Endodermal cell (in vitro differentiated cells): ENCODE measurements at places on chromosomes 4 and X.

DNA sequence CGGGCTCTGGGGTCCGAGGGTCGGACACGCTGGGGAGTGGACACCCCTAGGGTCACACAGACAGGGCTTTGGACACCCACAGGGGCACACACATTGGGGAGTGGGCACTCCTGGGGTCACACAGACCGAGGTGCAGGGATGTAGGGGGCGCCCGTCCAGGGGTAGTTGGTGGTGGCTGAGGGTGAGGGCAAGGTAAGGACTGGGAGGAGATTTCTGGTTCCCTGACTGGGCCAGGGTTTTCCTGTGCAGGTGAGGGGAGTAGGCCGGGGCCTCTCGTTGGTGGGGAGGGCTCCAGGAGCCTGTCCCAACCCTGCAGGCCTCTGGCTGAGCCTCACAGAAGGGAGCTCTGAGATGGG lies 21.9 kb upstream of the WDR45 start:
- peak; percentile 67 for DNase-seq

- no peak for DNase-seq
Observed at GRCh38 chrX:141638550-141638949, 49.0 kb downstream of the SPANXA2 start.

DNA sequence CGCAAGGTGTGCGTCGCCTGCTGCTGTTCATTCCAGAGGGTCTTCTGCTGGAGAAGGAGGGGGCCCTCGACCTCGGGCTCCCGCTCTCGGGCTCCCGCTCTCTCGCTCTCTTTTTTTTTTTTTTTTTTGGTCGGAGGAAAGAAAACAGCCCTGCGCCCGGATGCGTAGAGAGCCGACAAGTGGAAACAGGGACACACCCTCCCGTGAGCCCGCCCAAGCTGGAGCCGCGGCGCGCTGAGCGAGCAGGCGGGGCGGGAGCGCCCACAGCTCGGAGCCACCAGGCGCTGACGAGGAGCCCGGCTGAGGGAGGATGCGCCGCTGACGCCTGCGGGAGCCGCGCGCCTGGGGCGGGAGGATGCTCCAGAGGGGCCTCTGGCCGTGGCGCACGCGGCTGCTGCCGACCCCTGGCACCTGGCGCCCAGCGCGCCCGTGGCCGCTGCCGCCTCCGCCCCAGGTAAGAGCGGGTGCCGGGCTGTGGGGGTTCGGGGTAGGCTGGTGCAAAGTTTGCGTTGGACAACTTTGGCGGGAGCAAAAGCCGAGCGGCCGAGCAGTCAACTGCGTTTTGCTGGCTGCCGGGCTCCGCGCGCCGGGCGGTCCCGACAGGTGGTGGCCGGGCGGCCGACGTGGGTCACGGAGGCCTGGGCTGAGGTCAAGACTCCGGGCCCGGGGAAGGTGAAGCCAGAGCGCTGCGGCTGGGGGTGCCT lies at the start of gene MCUB:
Gene MCUB (plus strand): TSS at position 264 of the 704 bp plus-strand sequence. CDS start 92 bp downstream, at position 356.
- peak; percentile 94 for DNase-seq

DNA sequence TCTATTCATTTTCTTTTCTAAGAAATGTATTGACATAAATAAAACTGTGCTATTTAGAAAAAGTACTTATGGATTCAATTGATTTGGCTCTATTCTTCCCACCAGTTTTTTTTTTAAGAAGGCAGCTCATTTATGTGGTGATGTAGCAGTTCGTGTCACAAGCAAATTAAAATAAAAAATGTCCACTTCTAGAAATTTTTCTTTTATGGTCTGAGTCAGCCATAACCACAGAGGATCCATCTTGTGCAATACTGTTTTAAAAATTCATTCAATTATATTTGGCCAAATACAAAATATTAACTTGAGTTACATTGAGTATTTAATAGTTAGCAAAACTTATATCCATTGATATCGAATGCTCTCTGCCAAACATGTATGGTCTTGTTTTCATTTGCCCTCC lies 207.9 kb upstream of the FAT1 start:
- DNase-seq = no peak

- no peak for DNase-seq
Observed at GRCh38 chr4:108637856-108638255, 12.5 kb upstream of the OSTC start.

DNA sequence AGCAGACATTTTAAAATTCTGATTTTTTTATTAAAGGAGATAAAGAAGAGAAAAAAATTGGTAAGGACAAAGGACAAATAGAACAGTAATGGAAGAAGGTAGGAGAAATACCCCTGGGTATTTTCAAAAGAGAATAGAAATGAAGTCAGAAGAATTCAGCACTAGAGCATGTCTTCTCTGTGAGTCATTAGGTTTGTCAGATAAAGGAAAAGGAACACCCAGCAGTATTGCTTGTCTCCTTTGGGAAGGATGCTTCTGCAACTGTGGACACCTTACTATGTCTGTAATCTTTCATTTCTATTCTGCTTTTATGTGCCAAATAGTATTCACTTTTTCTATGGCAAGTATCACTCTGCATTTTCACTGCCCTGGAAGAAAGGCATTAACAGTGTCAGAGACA lies 24.0 kb upstream of the PCDH7 start:
- DNase-seq = no peak

DNA sequence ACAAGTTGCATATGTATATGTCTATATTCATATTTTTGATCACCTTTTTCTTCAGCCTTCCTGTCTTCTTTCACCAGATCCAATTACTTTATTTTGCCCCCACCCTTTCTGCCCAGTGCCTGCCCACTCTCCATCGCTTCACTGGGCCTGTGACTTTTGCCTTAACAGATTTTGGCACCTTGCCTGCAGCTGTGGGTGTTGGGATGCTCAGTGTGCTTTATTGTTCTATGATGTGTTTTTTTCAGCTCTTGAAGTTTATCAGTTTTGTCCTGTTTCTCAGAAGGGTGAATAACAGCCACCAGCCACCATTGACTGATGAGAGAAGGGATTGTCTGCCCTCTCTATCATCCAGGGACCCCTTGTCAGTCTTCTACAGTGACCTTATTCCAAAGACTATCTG lies 77.2 kb upstream of the GALNT7 start:
- DNase-seq = no peak

DNA sequence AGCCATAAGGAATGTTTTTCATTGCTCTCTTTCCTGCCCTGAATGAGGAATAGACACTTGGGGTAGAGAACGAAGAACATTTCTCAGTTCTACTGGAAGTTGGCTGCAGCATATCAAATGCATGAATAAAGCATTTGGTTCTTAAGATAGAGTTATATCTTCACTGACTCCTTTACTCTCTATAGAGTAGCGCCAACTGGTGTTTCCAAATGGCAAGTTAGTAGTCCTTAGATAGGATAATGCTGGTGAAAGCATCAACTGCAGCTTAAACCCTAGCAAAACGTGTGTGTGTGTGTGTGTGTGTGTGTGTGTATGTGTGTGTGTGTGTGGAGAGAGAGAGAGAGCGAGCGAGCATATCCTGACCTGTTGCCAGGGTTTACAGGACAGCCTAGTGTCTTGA lies 62.2 kb upstream of the FRMPD4 start:
- DNase-seq = no peak

DNA sequence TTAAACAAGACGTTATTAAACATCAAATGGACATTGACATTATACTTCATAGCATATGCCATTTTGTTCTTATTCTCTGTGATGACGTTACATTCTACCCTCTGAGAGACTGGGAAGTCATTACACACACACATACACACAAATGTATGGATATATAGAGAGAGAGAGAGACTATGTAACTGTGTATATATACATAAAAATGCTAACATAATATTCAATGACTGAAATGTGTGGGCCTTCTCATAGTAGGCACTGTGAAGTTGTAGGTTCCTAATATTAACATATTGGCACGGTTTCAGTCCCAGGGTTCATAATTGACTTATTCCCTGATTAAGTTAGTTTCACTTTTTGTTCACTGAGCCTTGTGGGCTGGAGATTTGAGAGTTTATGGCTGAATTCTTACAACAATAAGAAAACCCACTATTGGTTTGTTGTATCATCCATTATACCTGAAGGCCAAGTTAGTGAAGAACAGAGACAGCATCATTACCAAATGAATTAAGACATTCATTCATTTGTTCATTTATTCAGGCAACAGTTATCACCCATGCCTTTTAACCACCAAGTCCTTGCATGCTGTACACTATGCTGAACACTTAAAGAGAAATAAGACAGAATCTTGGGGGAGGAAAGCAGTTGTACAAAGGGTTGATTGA lies 68.5 kb downstream of the GAB1 start:
- DNase-seq = no peak

- DNase-seq = no peak
Observed at GRCh38 chrX:55127692-55128091, 38.9 kb downstream of the PAGE2 start.

DNA sequence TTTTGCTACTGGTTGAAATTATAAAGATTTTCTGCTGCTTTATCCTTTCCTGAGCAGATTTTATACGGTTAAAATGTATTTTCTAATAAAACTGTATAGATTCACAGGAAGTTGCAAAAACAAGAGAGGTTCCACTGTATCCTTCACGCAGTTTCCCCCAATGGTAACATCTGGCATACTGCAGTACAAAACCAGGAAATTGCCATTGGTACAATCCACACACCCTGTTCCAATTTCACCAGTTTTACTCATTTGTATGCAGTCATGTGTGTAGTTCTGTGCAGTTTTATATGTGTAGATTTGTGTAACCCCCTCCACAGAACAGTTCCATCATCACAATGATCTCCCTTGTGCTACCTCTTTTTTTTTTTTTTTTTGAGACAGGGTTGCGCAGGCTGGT lies 20.0 kb downstream of the DDX3X start:
- DNase-seq = no peak

DNA sequence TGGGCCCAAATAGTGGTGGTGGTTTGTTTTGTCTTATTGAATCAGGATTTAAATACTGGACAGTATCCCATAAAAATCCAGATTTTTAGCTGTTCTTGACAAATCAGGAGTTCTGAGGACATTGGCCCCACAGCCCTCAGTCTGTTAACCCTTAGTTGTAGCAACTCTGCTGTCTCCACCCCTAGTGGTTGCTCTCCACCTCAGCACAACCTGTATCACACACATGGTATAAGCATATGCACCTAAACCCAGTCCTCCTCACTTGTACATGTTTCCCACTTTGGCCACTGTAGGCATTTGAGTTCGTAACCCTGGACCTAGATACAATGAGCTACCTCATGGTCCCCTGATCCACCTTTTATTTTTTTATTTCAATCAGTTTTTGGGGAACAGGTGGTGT lies 75.9 kb downstream of the MRPL1 start:
- DNase-seq = no peak

GRCh38 chr4:89823416-89823815 lies 13.5 kb downstream of the SNCA start:
- no peak for DNase-seq

DNA sequence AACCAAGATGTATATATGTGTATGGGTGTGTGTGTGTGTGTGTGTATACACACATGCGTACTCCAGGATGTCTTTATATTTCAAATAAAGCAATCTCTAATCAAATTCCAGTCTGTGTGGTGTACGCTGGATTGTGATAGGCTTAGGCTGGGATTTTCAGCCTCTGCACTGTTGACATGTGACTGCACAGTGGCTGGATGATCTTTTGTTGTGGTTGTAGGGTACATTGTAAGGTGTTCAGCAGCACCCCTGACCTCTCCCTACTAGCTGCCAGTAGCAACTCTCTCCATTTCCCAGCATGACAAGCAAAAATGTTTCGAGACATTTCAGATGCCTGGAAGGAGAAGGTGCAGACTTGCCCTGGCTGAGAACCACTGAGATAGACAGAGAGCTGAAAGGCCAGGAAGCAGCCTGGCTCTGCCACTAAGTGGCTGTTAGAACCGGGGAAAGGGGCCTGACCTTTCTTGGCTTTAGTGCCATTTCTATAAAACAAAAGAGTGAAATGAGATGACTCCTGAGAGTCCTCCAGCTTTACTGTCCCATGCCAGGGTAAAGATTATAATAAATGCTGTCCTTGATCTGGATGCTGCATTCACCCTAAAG lies 10.5 kb downstream of the PGM2 start:
- no peak for DNase-seq

DNA sequence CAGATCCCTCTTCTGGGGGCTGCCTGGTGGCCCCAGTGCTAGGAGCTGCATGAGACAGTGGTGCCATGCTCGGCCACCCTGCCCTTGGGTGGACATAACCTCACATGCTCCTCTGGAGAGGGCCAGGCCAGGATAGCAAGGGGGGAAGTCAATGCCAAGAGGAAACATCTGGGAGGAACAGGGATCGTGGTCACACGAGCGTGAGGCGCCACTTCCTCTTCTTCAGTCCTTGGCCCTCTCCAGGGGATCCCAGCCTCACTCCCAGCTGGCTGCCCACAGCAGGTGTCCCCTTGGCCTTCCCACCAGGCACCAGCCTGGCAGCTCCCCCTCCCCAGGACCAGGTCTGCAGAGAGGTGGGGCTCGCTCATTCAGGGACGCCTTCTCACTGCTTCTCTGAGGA lies 28.6 kb downstream of the TBC1D14 start:
- DNase-seq = no peak

DNA sequence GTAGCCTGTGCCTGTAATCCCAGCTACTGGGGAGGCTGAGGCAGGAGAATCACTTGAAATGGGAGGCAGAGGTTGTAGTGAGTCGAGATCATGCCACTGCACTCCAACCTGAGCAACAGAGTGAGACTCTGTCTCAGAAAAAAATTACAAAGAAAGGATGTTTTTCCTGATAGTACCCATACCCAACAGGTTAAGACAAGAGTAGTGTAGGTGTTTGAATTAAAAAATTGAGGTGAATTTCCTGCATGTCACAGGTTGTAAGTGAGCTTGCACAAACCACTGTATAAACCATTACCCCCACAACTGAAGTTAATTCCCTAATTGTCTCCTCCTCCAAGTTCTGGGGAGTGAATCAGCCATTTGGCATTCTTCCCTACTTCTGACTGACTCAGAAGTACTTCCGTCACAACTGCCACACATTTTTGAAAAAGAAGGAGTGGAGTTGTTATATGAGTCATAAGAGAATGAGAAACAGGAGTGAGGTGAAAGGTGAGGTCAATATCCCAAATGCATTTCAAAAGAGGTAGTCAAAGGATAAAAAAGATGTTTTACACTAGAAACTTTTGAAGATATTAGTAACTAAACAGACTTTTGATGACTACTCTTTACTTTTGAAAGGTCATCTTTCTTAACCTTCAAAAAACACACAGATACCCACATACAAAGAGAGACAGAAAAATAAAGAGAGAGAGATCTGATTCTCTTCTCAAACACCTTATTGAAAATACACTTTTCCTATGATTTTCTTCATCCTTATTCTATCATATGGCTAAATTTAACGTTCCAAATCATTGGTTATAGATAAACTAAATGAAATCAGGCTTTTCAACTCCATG lies 134.5 kb downstream of the BTC start:
- peak; percentile 40 for DNase-seq

GRCh38 chrX:11311706-11312105 lies 18.5 kb downstream of the AMELX start:
- DNase-seq = no peak

DNA sequence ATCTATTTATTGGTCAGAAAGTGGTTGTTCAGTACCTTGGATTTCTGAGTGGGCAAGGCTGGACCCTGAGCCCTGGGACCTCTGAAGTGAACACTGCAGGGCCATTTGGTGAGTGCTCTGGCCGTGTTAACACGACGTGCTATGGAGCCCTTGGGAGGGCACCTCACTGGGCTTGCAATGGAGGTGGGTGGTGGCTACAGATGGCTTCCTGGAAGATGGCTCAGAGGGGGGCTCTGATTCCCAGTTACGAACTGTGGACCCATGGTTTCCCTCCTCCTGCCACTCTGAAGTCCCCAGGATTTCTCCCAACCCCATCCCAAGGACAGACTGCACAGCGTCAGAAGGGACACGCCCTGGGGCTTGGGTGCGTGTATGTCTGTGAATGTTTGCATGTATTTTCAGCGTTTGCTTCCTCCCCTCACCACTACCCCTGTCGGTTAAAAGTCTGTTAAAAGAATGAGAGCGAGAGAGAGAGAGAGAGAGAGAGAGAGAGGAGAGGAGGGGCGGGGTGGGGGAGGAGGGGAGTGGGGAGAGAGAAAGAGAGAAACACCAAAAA lies 3.7 kb upstream of the RHOH start:
- DNase-seq = no peak
